ENCODE measurements at places on chromosomes 12 and 14.

DNA sequence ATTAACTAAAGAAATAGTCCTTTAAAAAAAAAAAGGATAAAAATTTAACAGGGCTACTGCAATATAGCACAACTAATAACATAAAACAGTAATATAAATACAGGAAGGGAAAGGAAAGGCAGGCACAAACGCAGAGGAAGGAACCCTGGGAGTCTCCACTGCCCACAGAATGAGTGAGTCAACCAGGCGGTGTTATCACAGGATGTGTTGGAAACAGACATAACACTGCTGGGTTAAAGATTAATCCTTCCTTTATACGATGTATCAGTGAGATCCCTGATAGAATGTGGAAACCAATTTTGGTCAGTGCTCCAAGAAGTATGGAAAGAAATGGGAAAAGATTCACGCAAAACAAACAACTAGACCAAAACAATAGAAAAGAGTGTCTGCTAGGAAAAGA is 47.9 kb downstream of the FGD6 start:
- no peak for DNase-seq

DNA sequence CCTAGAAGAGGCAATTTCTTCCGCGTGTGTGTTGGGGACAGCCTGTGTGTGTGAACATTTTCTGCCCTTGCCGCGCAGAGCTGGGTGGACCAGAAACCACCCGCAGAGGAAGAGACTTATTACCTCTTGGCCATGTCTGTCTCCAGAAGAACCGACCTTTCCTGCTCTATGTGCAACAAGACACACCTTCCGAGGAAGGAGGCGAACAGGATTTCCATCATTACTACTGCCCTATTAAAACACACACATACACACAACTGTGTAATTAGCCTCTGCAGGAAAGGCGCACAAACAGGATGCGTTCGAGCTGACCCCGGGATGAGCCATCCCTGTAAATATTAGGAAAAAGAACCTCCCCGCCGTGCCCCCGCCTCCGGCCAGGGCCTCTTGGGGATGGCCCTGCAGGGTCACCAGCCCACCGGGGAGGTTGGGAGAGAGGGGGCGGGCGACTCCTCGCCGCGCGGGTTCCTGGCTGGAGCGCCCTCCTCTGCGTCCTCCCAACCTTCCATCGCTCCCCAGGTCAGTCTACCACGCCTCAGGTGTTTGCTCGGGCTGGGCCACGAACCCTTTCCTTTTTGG is 484 bp upstream of the PRKCH start:
- no peak for DNase-seq

- peak; percentile 94 for DNase-seq
Measured at GRCh38 chr12:575948-576614, 87.2 kb downstream of the NINJ2 start.

DNA sequence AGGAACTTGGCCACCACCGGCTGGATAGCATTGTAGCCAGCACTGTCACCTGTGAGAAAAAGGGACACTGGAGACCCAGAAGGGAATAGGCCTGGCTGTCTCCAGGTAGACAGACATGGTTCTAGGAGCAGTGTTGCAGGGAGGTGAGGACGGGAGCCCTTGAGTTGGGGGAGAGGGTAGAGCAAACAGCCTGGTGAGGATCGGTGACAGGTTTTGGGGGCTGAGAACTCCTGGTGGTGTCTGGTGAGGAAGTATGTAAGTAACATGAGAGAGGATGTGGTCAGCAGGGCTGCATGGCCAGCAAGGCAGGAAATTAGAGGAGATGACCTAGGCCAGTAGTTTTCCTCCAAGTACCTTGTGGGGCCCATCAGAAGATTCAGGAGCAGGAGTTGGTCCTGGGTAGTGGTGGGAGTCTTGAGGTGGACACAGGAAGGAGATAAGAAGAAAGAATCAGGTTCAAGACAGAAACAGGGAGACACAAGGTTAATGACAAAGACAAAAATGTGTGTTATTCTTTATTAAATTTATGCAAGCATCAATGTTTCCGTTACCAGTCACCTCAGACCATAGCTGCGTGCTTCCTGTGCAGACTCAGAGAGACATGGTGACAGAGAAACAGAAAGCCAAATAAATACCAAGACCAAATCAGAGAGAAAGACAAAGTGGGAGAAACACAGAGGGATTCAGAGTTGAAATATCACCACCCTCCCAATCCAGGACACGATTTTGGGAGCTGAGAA is at the start of gene ARHGAP9:
Gene ARHGAP9, minus strand, starts transcription at position 491 of the 740 bp plus-strand sequence. Its CDS starts 460 bp downstream, at position 31.
- DNase-seq, result no peak

DNA sequence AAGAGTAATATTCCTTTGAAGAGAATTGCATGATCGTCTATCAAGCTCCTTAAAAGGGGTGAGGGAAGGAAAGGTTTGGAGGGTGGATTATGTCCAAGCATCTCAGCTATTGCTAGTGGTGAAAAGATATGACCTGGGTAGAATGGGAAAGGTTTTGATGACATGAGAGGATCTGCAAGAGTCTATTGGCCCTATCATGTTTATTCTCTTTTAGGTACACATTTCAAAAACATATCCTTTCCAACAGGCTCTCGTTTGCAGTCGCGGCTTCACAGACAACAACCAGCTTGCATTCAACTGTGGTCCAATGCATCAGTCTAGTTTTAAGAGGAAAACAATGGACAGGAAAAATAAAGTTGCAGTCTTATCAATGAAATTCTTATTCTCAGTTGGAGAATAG is 17.1 kb downstream of the FOXG1 start:
- DNase-seq, result no peak

DNA sequence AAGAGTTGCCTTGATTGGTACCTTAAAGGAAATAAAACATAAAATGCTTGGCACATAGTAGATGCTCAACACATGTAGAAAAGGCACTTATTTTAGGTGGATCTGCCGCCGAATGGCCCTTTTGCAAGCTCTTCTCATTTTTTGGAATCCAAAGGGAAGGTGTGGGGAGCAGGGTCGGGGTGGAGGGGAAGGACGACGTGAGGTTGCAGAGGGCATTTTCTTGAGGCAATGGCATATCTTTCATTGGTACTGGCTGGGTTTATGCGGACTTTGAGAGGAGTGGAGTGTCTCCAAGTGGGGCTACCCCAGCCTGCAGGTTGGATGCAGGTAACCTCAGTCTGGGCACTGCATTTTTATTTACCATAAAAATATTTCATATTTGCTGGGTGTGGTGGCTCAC is 8.1 kb downstream of the RTL1 start:
- no peak for DNase-seq

- no peak for DNase-seq
Measured at GRCh38 chr12:24573621-24574020, 375.3 kb downstream of the BCAT1 start.

DNA sequence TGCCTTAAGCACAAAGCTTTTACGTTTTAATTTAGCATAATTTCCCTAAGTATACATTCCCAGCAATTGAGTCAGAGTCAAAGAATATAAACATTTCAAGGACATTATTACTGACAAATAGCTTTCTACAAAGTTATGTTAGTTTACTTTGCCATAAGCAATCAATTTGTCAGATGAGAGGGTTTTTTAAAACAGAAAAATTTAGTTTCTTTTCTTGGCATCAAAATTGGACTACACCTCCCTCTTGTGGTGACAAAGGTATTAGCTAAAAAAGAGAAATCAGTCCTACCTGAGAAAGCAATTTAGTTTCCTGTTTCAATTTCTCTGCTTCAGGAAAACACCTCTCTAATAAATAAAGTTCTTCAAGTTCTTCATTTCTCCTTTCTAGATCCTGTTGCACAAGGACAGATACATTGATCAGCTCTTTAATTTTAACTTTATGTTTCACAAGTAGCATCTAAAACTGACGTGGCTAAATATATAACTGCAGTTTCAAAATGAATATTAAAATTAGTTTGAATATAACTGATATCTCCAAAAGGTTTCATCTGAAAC is 39.9 kb downstream of the DNAI7 start:
- DNase-seq, result no peak

- DNase-seq, result no peak
Measured at GRCh38 chr12:69555461-69555860, 29.8 kb upstream of the CCT2 start.

- no peak for DNase-seq
Measured at GRCh38 chr12:5909560-5909959, 35.5 kb downstream of the ANO2 start.

- DNase-seq, result no peak
Measured at GRCh38 chr12:15856097-15856982, 25.8 kb upstream of the STRAP start.

DNA sequence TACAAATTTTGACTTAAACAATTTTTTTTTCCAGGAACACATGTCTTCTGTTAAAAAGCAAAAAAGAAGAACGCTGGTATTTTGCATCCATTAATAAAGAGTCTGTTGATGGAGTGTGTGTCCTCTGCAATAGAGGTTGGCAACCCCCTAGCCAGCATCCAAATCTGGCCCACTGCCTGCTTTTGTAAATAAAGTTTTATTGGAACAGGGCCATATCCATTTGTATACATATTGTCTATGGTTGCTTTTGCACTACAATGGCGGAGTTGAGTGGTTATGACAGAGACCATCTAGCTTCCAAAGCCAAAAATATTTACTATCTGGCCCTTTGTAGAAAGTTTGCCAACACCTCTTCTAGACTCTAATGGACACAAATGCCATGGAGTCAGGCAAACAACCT is 49.6 kb downstream of the CCDC92 start:
- DNase-seq, result no peak

- DNase-seq, result no peak
Measured at GRCh38 chr12:80684077-80684495, 23.3 kb upstream of the MYF6 start.

GRCh38 chr12:57320639-57321038 is 69.7 kb upstream of the STAC3 start:
- DNase-seq, result no peak

All from ecto neural progenitor cell (in vitro differentiated cells).